ENCODE measurements at places on chromosomes 7 and 10.

DNA sequence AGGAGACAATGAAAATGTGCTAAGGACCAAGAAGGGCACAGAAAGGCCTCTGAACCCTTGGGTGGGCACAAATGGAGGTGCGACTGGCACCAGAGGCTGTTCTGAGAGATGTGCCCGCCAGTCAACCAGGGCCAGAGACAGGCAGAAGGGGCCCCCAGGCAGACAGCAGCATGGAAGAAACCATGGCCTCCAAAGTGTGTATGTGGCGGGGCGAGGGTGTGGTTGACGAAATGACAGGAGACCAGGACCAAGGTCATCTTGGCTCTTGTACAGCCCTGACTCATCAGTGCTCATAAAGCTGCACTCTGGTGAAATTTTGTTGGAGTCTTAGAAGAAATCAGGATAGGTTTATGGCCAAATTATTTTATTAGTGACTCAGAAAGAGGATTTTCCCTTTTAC lies 4.0 kb upstream of the MRPS24 start:
- DNase-seq: no peak

- no peak for DNase-seq
Measured at GRCh38 chr10:79563426-79563825, 3.2 kb upstream of the SFTPA2 start.

GRCh38 chr7:101976411-101976810 lies 159.0 kb downstream of the CUX1 start:
- DNase-seq: no peak

GRCh38 chr10:18576586-18576985 lies 74.8 kb downstream of the NSUN6 start:
- no peak for DNase-seq

DNA sequence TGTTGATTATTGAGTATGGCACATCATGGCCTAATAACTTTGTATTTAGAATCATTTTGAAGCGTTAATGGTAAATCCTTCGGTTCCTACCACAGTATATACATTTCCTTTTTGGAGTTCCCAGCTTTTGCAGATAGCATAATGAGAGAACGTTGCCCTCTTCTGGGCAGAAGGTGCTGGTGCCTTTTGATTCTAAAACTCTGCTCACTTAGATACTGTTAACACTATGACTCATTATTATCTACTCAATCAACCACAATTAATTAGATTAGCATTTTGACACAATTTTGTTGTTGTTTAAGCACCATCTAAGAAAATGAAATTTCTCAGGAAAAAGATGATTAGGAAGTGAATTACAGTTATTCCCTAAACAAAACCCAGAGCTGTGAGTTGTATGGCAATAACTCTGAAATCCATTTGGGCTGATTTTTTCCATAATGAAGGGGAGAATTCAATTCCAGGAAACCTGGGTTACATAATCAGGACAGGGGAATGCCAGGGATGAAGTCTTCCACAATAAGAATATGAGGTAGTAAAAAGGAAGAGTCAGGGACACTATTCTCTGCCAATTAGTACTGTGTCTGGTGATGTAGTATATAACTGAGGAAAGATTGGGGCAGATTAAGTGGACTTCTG lies 11.5 kb upstream of the DLD start:
- peak; percentile 31 for DNase-seq

GRCh38 chr7:40483630-40484029 lies 348.8 kb downstream of the SUGCT start:
- no peak for DNase-seq

DNA sequence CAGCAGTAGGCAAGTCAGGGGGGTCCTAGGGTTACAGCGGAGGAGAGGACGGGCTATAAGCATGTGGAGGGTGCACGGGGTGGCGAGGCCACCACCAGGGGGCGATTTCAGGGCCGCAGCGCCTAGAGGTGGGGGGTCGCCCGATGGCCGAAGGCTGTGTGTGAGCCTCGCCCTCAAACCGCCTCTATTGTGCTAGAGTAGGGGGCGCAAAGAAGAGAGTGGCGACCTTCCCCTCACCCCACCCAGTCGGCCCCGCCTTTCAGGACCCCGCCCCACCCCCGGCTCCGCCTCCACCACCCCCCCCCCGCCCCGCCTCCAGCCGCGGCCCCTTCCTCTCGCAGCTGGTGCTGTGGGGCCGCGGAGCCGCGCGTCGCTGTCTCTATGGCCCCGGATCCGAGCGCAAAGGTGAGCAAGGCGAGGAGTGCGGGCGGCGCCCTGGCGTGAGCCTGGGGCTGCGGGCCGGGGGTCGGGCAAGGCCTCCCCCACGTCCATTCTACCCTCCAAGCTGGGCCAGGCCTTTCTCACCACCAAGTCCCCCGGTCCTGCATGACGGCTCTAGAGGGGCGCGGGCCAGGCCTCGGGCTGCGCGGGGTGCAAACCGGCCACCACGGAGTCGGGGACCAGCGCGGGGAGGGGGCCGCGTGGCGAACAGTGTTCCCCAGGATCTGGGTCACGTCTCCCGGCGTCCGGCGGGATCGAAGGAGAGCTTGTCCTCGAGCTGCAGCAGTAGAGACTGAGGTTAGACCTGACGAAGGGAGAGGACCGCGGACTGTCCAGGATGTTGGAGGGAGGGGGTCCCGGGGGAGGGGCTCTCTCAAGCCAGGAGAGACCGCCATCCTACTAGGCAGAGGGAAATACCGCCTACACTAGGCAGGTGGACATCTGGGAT lies at the start of gene SEMA4G:
Gene SEMA4G, plus strand, starts transcription at position 318 of the 889 bp plus-strand sequence. CDS start 3,409 bp downstream, outside the sequence.
- peak; percentile 33 for DNase-seq

DNA sequence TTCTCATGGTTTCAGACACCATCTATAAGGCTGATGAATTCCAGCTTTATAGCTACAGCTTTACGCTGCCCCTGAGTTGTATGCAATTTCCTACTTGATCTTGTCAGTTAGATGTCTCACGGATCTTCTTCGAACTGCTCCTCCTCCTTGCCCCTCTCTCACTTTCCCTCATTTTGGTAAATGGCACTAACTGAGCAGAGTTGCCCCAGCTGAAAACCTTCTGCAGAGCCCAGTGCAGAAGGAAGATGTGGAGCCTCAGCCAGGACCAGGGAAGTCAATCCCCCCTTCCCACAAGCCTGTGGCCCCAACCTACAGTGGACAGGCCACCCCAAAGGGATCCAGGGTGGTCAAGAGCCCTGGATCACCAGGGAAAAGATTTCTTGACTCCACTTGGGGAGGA lies 49.0 kb upstream of the SEPHS1 start:
- no peak for DNase-seq

DNA sequence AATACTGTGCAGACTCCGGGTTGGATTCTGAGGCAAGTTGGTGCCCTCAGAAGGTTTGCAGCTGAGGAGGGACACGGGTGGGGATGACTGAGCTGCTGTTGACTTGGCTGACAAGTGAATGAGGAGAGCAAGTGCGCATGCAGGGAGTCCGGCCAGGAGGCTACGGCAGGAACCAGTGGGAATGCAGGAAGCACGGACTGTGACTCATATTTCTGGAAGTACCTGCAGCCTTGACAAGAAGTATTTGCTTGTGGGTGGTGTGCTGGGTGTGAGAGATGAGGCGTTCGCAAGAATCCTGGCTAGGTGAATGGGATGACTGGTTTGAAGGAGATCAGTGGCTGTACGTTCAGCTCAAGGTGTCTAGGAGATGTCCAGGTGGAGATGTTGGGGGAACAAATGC lies 30.8 kb upstream of the FXYD4 start:
- no peak for DNase-seq

GRCh38 chr10:132407243-132407746 lies 10.3 kb downstream of the PWWP2B start:
- no peak for DNase-seq

DNA sequence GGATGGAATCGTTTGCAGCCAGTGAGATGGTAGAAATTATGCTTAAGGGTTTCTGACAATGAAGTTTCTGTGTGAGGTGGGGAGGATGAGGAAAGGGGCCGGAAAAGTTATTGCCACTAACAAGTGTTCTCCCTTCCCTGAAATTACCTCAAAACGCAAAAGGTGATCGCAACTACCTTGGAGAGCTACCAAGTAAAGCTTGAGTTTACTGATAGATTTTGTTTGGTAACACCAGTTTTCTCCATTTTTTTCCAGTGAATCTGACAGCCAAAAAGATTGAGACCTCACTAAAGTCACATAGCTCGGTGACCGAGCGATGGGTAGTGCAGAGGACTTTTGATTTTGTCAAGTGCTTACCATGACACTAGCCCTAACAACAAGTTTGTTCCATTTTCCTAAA lies 1.6 kb downstream of the SUV39H2 start:
- DNase-seq: no peak

- no peak for DNase-seq
Measured at GRCh38 chr7:77995717-77996116, 197.1 kb downstream of the PHTF2 start.

- DNase-seq: no peak
Measured at GRCh38 chr7:15396210-15397158, 165.3 kb downstream of the AGMO start.

GRCh38 chr10:31765541-31765940 lies 163.1 kb downstream of the ARHGAP12 start:
- no peak for DNase-seq

DNA sequence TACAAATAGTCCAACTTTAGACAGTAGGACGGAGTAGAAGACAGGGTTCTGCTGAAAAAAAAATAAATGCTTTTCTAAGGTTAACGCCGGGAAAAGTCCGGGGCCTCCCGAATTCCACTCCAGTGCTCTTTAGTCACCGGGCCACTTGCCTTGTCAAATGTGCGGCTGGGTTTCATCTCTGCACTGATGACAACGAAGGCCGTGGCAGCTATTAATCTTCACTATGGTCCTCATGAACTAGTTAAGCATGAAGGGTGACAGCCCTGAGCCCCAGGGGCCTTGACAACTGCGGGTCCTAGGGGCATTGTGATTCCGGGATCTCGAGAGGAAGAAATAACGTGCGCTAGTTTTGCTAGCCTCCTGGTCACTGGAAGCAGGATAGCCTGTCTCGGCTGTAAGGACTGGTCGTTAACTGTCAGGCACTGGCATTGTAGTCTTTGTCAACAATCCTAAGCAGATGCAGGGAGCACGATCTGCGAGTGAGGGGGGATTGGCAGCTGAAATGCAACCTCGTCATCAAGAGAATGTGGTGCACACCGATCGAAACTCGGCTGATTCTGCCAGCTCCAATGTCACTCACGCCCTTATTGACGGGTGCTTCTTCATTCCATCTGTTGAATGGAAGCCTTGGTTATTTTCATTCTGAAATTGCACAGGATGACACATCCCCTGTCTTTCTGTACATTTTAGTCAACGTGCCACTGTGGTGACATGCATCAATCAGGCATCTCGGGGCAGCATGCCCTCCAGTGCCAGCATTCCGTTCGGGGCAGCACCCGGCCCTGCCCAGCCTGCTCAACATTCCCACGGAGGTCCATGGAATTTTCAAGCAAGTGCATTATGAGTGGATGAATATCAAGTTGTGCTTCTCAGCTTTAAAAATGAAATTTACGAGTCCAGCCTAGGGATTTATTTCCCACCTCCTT lies 51.6 kb upstream of the MGMT start:
- DNase-seq: no peak

DNA sequence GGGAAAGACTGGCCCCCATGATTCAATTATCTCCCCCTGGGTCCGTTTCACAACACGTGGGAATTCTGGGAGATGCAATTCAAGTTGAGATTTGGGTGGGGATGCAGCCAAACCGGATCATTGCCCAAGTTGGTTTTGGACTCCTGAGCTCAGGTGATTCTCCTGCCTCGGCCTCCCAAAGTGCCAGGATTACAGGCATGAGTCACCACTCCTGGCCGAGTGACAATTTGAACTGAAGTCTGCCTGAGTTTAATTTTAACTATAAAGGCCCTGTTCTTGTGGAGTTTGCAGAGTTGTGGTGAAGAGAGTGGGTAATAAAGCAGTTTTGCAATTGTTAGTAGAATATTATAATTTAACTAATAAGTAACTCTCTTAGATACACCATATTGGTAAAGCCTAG lies 78.3 kb downstream of the GALNT17 start:
- DNase-seq: no peak

DNA sequence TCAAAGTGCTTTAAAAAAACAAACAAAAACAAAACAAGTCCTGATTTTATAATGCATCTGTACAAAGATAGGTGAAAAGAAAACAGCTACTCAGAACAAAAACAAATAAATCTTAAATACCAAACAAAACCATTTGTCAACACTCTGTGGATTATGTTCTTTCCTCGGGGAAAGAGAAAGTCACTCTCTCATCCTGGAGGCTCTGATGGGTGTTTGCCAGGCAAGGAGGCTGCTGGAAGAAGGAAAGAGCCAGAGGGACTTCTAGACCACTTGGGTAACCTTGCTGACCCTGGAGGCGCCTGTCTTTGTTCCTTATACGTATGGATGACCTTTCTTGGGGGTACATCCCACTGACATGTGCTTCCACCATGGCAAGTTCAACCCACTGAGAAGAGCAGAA lies 92.8 kb downstream of the ZRANB1 start:
- DNase-seq: no peak

- DNase-seq: no peak
Measured at GRCh38 chr7:259751-260405, 30.1 kb upstream of the FOXL3 start.

DNA sequence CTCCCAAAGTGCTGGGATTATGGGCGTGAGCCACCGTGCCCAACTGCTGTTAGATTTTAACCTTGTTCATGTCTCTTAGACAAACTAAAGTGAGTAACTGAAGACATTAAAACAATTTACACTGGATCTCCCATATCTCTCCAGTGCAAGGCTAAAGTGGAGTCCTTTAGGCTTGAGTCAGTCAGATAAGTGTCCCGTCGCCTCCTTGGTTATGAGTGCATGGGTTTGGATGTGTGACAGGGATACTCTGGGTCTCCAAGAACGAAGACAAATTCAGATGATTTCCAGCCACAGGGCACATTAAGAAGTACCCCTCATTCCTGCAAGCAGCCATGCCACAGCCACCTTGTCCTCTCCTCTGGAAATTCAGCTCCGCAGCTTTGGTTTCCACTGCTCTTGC lies 66.1 kb upstream of the PDZD8 start:
- no peak for DNase-seq
